ENCODE measurements at places on chromosomes 2 and 18.

GRCh38 chr2:199704358-199705238, 146.4 kb downstream of the FTCDNL1 start:
- DNase-seq: peak; percentile 78

GRCh38 chr2:151770995-151771394, 36.7 kb upstream of the NEB start:
- DNase-seq: no peak

- no peak for DNase-seq
Measured at GRCh38 chr2:75892490-75892889, 181.8 kb upstream of the GCFC2 start.

DNA sequence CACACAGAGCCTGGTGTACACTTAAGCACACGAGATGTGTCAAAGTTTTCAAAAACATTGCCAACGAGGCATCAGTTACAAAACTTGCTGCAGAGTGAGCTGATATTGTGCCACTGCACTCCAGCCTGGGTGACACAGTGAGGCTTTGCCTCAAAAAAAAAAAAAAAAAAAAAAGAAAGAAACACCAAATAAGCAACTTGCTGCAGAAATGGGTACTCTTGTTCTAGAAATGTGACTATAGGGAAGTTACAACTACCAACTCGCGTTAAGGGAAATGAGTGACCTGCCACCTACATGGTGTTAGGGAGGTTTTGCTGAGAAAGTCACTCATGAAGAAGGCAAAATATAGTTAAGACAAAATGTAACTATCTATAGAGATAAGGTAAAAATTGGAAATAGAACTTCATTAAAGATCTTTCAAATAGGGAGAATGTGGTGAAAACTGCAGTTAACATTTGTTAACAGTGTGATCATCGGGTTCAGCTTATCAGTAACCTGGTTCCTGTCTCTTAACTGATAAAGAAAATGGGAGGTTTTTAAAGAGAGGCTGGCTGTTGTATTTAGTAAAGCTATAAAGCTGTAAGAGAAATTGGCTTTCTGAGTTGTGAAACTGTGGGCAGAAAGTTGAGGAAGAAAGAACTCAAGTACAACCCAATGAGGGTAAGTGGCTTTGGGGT, at the start of gene IL1RL1:
Gene IL1RL1, plus strand, starts transcription at position 600 of the 677 bp plus-strand sequence. CDS start 26,702 bp downstream, outside the sequence.
- DNase-seq: peak; percentile 12

DNA sequence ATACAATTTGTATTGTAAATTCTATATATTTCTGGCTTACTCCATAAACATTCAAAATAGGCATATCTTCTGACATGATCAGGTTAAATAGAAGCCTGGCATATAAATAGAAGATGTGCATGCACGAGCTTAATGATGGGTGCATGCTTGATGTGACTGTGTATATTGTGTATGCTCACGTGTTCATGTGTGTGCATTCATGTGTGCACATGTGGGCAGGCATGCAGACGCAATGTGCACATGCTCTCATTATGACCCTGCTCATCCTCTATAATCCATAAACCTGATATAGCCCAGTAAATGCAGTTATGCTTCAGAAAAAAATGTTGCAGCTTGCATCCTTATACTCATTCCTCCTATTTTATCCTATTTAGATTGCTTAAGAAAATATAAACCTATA, 29.2 kb downstream of the RAB27B start:
- DNase-seq: no peak

Measured in bone marrow (tissue), 2 donors.